ENCODE measurements at places on chromosomes 2 and 18.

- no peak for DNase-seq
These were observed 24.7 kb upstream of the AGAP1 start for GRCh38 chr2:235468978-235469655.

DNA sequence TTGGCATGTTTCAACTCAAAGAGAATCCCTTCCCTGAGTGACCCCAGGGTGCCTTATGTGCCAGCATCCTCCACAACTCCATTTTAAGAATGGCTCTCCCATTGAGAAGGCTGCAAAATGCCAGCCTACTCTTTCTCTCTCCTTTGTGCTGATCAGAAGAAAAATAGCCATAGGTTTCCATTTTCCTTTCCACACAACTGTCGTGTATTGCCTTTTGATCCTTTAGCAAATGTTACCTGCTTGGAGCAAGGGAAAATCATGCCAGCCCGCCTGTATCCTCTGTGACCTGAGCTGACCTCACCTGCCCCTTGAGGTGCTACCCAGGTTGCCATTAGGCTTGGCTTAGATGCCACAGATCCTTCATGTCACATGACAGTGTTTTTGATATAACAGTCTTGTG, 38.8 kb downstream of the DPYSL5 start:
- DNase-seq = no peak

GRCh38 chr18:50195689-50196088, 742 bp upstream of the MYO5B start:
- no peak for DNase-seq

- no peak for DNase-seq
These were observed 248.9 kb downstream of the TDRD15 start for GRCh38 chr2:21372654-21373053.

DNA sequence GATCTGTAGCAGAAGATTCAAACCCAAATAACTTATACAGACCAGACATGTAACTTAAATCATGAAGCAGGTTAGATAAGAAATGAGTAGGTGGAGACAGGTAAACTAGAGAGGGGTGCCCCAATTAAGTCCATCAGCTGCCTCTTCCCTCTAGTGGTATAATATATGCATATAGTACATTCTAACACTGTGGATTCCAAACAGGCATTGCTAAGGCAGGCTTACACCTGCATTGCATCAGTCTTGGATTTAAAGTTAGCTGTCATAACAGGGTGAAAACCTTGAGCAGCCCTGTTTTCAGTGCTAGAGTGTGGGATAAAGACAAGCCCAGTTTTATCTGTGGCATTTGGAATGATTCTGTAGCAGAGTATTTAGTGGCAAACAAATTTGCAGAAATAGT, 63.4 kb downstream of the NYAP2 start:
- DNase-seq = no peak

GRCh38 chr2:205772983-205773382, 90.7 kb downstream of the NRP2 start:
- no peak for DNase-seq

DNA sequence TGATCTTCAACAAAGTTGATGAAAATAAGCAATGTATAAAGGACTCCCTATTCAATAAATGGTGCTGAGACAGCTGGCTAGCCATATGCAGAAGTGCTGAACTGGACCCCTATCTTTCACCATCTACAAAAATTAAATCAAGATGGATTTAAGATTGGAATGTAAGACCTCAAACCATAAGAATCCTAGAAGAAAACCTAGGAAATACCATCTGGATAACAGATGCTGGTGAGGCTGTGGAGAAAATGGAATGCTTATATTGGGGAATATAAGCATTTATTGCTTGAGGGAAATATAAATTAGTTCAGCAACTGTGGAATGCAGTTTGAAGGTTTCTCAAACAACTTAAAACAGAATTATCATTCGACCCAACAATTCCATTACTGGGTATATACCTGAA, 89.6 kb downstream of the GCA start:
- DNase-seq = no peak

DNA sequence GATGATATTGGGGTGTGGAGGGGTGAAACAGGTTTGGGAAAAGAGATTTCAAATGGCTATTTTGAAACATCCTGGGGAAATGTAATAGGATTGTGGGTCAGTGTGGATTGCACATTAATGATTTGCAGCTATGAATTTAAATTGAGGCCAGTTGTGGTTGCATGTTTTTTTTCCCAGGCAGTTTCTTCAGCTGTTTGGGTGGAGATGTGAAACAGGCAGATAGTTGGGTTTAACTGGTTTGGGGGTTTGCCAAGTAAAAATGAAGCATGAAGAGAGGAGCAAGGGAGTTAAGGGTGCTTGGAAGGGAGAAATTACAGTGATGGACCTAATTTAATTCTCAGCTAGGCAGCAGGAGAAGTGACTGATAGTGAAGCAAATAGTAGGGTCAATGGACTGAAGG, 16.8 kb downstream of the GPD2 start:
- DNase-seq = no peak

- peak; percentile 52 for DNase-seq
These were observed 55.2 kb downstream of the METTL4 start for GRCh38 chr18:2515908-2516625.

DNA sequence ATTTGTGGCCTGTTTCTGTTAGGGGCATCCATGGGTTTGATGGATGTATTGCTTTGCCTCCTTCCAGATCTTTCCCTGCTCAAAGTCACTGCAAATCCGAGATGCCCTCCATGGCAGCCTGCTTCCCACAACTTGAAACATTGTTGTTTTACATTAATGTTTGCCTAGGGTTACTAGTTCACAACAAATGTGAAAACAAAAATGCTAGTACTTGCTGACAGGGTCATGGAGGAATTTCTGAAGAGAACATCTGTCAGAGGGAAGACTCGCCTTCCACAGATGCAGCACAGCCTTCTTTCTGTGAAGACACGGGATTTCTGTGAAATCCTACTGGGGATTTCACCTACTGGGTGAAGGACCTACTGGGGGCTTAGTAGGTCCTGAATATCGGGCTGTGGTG, 260.0 kb upstream of the FN1 start:
- DNase-seq = no peak

DNA sequence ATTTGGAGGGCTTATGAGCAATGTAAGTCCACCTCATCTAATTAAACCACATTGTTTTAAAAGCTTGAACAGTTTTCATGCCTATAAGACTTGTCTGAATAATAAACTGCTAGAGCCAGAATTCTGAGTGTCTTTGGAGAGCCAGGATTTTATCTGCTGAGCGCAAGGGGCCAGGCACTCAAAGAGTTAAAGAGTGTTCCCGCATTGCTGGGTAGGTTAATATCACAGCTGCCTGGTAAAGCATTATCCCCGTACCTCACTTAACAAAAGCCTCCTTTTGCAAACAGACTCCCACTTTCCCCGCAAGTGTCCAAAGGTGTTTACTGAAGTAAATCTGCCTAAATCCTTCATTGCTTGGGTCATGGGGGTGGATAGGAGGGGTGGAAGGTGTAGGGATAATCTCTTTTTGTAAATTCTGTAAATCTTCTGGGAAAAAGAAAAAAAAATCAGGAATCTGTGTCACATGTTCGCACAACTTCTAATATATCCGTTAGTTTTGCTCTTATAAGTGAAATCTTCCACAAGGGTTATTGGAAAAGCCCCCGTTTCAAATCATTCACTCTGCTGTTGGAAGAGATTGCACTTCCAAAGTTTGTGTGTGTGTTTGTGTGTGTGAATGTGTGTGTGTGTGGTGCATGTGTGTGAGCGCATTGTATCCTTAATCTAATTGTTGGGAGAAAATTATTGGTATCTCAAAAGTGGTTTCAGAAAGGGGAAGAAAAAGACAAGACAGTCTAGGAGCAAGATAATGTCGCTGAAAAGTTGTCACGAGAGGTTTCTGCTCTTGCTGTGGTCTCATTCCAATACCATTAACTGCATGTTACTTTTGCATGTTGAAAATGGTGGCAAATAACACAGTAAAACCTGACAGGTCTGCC, 10.7 kb downstream of the ZEB2 start:
- DNase-seq = no peak

DNA sequence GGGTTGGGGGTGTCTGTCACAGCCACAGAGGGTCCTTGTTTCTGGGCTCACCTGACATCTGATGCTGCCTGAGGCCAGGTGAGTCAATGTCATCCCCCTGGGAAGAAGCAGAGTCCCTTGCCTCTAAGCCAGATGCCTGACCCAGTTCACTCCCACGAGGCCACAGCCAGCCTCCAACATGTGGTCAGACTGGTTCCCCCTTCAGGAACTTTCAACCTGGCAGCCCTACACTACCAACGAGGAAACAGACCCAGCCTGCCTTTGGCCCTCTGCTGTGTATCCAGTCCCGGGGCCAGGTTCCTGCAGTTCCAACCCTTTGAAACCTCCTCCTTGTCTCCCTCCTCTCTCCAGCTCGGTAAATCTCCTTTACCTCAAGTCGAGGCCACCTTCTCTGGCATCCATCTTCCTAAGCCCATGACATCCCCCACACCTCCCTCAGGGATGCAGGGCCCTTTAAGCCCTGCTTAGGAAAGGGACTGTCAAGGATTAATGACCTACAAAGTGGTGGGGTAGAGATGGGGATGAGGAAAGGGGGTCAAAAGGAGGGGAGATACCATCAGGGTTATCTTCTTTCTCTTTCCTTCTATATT, 49.2 kb upstream of the SMAD2 start:
- no peak for DNase-seq

- no peak for DNase-seq
These were observed 129.5 kb downstream of the EVA1A start for GRCh38 chr2:75431276-75431675.

GRCh38 chr2:197786010-197786877, 1.1 kb upstream of the BOLL start:
- DNase-seq = peak; percentile 65

- no peak for DNase-seq
These were observed 104.8 kb downstream of the ARL4C start for GRCh38 chr2:234392041-234392615.

- DNase-seq = no peak
These were observed 71.7 kb downstream of the CLHC1 start for GRCh38 chr2:55160422-55160821.

DNA sequence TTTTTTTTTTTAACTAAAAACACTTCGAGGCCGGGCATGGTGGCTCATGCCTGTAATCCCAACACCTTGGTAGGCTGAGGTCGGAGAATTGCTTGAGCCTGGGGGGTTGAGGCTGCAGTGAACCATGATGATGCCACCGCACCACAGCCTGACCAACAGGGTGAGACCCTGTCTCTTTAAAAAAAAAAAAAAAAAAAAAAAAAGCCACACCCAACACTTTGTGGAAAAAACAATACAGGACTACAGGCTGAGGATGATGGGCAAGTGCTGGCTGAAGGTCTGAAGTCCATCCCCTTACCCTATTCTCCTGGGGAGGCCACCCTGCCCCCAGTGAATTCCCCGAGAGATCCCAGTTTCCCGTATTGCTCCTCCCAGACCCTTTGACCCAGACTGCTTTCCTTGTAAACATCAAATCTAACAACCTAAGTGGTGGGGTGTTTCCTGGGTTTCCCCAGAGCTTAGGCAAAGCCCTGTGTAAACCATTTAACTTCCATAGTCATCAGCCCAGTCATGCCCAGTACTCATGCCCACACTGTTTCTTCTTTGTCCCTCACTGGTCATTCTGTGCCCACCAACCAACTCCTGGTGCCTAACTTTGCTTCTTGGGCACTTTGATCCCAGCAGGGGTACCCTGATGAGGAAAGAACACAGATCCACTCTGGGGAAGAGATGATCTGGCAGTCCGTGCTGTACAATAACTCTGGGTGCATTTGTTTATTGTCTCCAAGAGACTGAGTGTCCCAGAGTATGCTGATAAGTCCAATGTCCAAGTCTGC, 5.8 kb upstream of the TMEM37 start:
- DNase-seq = no peak

DNA sequence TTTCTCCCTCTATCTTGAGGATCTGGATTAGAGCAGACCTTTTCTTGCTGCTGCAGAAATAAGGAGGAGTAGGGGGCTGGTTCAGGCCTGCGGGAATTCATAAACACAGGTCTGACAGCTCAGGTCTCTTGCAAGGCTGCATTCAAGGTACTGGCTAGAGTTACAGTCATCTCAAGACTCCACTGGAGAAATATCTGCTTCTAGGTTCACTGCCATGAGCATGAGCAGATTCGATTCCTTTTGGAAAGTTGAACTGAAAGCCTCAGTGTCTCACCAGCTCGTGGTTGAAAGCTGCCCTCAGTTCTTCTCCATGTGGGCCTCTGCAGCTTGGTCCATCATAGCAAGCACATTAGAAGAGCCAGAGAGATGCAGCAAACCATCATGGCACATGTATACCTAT, 124.4 kb upstream of the SETBP1 start:
- DNase-seq = no peak

DNA sequence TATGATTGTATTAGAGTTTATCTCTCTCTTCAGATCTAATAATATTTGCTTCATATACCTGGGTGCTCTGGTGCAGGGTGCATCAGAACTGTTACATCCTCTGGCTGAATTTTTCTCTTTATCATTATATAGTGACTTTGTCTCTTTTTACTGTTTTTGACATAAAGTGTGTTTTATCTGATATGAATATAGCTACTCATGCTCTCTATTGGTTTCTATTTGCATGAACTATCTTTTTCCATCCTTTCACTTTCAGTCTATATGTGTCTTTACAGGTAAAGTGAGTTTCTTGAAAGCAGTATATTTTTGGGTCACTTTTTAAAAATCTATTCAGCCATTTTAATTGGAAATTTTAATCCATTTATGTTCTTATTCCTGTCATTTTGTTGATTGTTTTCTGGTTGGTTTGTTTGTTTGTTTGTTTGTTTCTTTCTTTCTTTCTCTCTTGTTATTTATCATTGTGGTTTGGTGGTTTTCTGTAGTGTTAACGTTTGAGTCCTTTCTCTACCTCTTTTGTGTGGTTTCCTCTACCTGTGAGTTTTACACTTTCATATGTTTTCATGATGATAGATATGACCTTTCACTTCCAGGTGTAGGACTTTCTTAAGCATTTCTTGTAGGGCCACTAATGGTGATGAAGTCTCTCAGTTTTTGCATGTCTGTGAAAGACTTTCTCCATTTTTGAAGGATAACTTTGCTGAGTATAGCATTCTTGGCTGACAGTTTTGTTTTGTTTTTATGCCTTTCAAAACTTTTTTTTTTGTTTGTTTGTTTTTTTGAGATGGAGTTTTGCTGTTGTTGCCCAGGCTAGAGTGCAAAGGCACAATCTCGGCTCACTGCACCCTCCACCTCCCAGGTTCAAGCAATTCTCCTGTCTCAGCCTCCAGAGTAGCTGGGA, 54.9 kb downstream of the CCNT2 start:
- no peak for DNase-seq

DNA sequence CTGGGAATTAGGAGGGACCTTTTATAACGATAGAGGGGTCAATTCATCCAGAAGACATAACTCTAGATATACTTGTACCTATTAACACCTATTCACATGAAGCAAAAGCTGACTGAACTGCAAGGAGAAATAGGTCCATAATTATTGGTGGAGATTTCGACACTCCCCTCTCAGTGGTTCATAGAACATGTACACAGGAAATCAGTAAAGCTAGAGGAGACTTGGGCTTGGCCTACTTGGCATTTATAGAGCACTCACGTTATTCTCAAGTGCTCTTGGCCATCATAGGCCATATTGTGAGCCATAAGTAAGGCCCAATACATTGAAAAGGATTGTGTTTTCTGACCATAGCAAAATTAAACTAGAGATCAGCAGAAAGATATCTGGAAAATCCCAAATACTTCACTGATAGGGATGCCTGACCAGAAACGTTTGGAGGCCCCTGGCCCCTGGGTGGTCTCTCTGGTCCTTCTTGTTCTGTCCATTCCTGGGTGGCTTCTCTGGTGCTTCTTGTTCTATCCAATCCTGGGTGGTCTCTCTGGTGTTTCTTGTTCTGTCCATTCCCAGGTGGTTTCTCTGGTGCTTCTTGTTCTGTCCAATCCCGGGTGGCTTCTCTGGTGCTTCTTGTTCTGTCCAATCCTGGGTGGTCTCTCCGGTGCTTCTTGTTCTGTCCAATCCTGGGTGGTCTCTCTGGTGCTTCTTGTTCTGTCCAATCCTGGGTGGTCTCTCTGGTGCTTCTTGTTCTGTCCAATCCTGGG, 49.0 kb downstream of the SNED1 start:
- no peak for DNase-seq

Data from T-helper 1 cell (primary cell).